Frontal cortex (tissue), 4 donors: ENCODE measurements at places on chromosomes 7 and 10.
A peak's percentile ranks its signal among the peaks of the same experiment; 100 is the strongest.

- no peak for DNase-seq
Observed at GRCh38 chr10:69303632-69304051, 25.3 kb downstream of the HK1 start.

GRCh38 chr7:74417419-74417971 is 36.2 kb upstream of the GTF2IRD1 start:
- peak; percentile 92 for DNase-seq

DNA sequence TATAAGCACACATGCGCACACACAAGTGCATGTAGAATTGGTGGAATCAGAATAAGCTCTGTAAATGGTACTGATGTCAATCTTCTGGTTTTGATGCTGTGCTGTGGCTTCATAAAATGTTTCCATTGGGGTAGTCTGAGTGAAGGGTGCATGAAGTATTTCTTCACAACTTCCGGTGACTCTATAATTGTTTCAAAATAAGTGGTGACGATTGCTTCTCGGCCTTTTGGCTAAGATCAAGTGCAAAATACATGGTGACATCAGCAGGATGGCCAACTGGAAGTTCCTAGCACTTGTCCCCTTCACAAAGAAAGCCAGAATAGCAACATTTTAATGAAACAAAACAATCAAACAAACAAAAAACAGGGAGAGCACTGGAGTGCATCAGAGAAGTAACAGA is 41.6 kb upstream of the CAMK2B start:
- no peak for DNase-seq

DNA sequence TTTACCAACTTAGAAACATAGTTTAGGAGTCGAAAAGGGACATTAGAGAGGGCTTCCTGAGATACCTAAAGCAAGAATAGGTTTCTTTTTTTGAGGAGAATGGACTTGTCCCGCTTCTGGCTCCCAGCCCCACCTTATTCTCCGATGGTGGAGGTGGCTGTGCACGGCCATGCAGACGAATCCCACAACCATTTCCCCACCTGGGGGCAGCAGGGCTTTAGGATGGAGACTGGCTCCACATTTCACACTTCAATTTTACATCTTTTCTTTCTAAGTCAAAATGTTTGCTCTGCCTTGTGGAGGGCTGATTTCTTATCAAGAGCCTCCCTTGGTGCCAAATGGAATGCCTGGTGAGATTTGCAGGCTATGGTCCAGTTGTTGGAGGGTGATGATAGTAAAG is 118.5 kb downstream of the GLRX3 start:
- DNase-seq: no peak

- DNase-seq: no peak
Observed at GRCh38 chr7:14449291-14449690, 453.3 kb downstream of the DGKB start.

DNA sequence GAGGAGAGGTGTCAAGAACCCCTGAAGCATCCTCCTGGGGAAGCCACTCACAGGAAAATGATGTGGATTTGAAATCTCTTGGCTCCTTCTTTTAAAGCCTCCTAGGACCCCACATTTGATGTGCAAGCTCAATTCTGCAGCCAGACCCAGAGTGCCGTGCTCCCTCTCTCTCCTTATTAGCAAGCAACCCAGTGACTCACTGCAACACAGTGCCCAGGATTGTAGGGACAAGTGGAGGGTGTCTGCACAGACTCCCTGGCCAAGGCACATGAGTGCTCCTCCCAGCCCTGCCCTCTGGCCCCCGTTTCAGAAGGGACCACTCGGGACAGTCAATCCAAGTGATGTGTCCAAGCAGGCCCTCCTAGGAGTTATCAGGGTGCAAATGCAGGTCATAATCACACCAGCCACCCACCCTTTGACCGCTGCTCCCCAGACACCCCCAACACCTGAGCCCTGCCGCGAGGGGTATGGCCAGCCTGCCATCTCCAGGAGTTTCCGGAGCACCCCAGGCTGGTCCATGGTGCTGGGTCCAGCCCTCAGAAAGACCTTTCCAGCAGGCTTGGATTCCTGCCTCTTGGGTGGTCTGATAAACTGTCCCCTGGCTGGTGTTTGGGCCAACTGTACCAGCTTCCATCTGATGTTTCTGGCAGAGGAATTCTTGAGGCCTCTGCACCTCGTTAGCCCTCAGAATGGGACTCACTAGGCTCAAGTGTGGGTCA is 54.5 kb upstream of the CXCL12 start:
- no peak for DNase-seq

DNA sequence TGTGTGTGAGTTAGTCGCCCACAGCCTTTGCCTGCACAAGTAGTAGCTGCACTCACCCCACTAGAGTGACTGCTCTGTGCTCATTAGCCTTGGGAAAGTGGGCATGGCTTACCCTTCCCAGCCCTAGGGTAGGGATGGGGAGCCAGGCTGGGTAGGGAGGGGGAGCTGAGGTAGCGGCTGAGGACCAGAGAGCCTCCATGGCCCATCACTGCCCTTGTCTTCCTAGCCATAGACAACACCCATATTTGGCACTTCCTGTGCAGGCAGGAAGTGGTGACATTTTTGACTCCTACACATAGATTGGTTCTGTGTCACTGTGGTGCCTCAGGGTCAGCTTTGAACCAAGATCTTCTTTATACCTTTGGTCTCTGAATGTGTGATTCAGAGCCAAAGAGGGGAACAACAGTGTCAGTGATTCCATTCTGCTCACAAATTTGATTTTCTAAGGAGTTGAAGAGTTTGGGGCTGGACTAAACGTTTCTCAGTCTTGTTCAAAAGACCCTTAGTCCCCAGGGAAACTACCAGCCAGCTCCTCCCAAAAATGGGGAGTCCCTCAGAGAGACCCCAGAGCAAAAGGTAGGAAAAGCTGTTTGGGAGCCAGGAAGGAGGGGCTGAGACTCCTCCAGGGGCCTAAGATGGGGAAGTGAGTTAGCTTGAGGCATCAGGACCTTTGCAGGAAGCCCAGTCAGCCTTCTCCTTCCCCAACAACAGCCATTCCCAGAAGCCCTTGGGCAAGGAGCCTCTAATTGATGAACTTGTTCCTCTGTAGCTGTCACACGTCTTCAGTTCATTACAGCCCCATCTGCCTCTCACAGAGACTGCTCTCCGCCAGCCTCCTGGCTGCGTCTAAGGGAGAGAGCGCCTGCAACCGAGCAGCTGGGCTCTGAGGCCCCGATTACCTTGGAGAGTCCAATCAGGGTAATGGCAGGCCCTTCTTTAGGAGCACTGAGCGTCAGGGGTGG is 135.0 kb downstream of the CDH23 start:
- no peak for DNase-seq

GRCh38 chr10:71679425-71679824 is 40.2 kb downstream of the C10orf105 start:
- DNase-seq: no peak

- DNase-seq: no peak
Observed at GRCh38 chr7:48207155-48207675, 36.0 kb downstream of the ABCA13 start.

DNA sequence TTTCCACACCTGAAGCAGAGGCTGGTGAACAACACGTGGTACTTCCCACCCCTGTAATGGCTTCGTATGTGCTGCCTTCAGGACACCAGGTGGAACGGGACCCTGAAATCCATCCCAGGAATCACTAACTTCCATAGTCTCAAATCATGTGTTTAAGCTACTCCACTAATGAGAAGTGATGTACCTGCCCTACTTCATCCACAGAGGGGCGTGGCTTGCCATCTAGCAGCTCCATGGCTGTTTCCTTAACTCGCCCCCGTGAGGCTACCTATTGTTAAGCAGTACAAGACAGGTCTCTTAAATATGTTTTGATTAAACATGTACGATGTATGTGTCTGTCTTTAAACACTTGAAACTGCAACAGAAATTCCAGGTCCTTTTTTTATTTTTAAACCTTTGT is 31.8 kb downstream of the ARL3 start:
- DNase-seq: no peak

DNA sequence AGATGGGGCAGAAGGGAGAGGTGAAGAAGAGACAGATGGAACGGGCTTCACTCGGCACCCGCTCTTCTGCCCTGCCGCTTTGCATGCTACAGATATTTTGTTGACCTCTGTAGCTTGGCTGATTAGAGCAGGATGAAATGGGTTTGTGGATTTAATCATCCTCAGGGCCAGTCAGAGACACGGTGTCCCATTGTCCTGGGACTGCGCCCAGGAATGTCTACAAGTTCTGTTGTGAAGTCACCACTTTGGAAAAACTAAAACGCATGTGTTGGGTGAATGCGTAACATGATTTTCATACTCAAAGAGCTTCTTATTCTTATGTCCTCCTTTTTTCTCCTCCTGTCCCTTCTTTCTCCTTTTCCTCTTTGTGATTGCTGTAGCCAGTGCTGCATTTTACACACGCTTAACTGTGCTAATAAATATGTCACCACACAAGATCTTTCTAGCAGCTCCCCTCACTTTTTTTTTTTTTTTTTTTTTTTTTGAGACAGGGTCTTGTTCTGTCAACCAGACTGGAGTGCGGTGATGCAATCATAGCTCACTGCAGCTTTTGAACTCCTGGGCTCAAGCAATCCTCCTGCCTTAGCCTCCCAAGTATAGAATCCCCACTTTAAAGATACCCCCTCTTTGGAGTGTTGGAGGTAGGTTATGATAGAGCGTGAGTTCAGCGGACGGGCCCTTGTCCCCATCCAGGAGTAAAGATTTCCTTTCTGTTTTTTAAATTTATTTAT is 3.4 kb downstream of the CPA4 start:
- DNase-seq: no peak

GRCh38 chr10:47359101-47359500 is 10.9 kb downstream of the RBP3 start:
- no peak for DNase-seq

- DNase-seq: no peak
Observed at GRCh38 chr7:102079140-102080018, 207.3 kb upstream of the SH2B2 start.

DNA sequence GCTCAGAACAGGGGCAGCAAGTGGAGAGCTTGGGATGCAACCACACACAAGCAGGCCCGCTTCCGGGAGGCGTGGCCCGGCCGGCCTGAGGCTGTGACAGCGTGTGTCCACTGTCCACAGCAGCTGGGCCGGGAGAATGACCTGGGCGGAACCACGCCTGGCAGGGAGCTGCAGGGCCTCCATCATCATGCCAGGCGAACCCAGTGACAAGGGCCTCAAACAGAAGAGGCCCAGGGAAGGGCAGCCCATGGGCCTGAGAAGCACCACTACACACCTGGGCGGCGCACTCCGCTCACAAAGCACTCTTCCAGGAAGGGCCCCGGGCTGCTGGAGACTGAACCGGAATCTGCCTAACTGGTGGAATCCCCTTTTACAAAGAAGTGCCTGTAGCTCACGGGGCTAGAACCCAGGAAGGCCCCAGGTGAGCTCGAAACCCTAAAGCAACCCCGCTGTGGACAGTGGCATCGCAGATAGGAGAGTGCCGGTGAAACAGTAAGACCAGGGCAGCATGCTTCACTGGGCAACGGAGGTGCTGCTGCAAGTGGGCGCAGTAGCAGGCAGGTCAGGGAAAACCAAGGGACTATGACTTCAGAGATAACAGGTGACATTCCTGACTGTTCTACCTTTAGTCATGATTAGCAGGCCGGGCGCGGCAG is 66.0 kb downstream of the MAD1L1 start:
- DNase-seq: peak; percentile 72

GRCh38 chr7:12898620-12899019 is 211.2 kb downstream of the ARL4A start:
- DNase-seq: no peak

GRCh38 chr10:114304017-114304570 is 65.0 kb downstream of the VWA2 start:
- peak; percentile 73 for DNase-seq

DNA sequence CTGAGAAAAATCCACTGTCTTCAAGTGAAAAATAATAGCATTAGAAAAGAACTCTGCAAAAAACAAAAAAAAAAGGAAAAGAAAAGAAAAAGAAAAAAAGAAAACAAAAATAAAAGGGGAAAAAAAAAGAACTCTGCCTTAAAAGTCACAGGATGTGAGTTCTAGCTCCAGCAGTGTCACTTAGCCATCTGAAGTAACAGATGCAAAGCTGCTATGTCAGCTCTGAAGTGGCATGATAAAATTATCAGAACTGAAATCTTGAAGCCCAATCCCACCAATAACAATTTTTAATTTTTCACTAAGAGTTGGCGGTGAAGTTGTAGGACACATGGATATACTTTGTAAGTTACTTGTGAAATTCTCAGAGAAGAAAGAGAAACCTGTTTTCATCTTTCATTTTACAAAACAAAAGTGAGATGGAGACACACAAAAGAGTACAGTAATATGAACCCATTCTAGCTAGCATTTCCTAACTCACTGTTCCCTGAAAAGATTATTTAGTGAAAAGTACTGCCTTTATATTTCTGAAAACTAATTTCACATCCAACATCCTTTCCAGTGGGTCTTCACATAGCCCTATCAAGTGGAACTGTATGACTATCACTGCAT is 103.5 kb downstream of the ELAPOR2 start:
- no peak for DNase-seq

- no peak for DNase-seq
Observed at GRCh38 chr7:96388620-96389383, 66.9 kb upstream of the SLC25A13 start.

GRCh38 chr7:33152087-33152486 is 22.7 kb downstream of the BBS9 start:
- no peak for DNase-seq

DNA sequence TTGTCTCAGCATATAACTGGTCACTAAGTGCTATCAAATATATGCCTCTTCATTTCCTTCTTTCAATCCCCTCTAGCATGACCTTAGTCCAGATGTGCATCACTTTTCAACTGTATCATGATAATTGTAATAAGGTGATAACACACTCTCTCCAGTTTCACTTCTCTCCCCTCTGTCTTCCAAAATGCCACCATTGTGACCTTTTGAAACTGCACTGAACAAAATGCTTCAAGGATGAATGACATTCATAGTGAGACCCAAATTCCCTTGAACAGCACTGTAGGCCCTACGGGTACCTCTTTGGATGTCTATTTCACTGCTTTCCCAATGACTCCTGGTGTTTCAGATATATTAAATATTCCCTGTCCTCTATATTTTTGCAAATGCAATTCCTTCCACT is 224.8 kb downstream of the DNAJB9 start:
- no peak for DNase-seq

DNA sequence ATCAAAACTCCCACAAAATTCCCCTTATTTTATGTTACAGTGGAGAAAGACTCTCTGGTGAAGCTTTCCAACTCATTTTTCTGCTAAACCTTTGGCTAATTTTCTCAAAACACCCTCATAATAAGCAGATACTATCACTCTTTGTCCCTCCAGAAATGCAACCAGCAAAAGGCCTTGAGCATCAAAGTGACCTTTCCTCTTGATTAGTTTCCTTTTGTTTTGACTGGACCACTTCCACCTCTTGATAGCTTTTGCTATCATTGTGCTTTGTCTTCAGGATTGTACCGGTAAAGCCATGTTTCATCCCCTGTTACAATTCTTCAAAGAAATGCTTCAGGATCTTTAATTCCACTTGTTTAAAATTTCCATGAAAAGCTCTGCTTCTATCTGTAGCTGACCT is 115.1 kb upstream of the SLC13A1 start:
- DNase-seq: no peak

GRCh38 chr10:86862786-86863483 is 94.5 kb downstream of the MMRN2 start:
- no peak for DNase-seq
